Left colon (tissue), 2 donors: ENCODE measurements at places on chromosomes 4 and X. TPM values are rescaled to one million over a fixed set of nuclear protein-coding genes. Genes with fewer than 3 reads are reported as not detected.

DNA sequence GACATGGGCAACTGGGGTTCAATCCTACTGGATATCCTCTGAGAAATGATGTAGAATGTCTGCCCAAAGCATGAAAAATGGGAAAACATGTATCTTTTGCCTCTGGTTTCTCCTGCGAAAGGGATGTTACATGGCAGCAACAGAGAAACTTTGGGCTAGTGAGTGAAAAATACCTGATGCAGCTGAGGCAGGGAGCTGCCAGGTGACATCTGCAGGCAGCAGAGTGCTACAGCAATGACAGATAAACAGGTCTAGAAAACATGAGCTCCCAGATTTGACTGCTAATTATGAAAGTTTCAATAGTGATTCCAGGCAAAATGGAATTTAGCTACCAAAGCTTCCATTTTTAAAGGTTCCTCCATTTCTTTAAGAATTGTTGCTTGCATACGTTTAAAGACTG, 4.8 kb upstream of the CXCL1 start:
- no peak for DNase-seq

PGRMC1 gene
- total RNA-seq: 122 TPM

DNA sequence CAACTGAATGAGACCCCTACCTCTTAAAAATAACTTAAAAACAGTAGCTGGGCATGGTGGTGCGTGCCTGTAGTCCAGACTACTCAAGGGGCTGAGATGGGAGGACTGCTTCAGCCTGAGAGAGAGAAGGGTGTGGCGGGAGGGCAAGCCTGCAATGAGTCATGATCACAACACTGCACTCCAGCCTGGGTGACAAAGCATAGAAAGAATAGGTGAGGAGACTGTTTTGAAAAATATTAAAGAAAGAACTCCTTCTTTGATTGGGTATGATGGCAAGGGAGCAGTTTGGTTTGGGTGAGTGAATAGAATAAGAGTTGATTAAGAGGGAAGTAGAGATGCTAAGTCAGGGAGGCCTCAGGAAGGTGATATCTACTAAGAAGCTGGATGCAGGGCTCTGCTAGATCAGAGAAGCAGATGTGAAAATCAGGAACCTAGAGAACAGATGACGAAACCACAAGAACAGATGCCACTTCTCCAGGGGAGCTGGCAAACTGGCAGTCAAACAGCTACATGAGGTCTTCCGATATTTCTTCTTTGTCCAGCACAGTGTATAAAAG, 318.6 kb downstream of the OPHN1 start:
- peak; percentile 5 for DNase-seq

DNA sequence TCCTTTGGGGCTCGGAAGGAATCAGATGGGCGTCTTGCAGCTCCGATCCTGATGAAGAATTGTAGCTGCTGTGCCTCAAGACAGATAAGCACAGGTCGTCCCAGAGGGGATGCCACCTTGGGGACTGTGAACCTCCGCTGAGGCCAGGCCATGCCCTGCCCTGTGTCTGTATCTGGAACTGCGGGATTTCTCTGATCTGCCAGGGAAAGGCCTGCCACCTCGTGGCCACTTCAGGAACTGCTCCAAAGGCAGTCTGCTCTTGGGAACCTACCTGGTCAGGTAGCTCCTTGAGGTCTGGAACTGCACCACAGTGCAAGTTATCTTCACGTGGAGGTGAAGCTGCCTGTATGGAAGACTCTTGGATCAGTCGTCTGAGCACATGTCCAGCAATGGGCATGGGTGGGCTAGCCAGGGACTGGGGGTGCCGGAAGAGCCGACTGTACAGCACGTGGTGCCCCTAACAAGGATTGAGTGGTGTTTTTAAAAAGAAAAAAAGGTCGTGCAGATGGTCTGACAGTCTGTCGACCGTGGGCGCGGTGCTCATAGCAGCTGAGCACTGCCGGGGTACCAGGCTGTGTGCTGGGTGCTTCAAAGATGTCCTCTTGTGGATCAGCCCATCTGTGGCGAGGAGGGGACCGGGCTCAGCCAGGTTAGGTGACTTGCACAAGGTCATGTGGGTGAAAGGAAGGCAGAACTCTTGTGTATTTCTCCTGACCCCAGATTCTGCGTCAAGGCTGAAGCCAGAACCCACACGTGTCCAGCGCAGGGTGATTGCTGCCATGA, 3.1 kb upstream of the GRPEL1 start:
- DNase-seq: peak; percentile 89

- peak; percentile 16 for DNase-seq
Observed at GRCh38 chr4:15469402-15470127, at the start of gene CC2D2A. TSS of gene CC2D2A (plus strand) at chr4:15469882. CDS start at chr4:15475933, 6,051 bp downstream.

DNA sequence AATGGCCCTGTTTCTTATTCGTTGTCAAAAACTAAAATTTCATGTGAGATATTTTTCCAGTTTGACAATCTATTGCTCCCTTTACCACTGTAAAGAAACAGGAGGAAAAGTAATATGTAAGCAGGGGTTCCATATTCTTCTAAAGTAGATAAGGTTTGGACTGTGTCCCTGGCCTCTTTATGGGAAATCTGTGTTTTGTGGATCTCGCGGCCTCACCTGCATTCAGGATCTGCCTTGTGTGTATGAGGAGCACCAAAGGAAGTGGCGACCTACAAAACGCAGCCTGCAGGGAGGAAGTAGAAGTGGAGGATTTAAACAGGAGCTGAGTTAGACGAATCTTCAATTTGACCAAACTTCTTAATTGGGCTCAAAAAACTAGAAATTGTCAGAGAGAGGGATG, 67.0 kb downstream of the RASGEF1B start:
- DNase-seq: no peak

GABRG1 gene
- 0.03 TPM for total RNA-seq

- no peak for DNase-seq
Observed at GRCh38 chr4:77496457-77496856, 109.2 kb upstream of the CXCL13 start.

GRCh38 chr4:165207431-165208220, at the start of gene KLHL2:
TSS of gene KLHL2 (plus strand) at chr4:165207561. CDS start at chr4:165207877, 316 bp downstream.
- DNase-seq: peak; percentile 77

STATH gene
- total RNA-seq: not detected

DNA sequence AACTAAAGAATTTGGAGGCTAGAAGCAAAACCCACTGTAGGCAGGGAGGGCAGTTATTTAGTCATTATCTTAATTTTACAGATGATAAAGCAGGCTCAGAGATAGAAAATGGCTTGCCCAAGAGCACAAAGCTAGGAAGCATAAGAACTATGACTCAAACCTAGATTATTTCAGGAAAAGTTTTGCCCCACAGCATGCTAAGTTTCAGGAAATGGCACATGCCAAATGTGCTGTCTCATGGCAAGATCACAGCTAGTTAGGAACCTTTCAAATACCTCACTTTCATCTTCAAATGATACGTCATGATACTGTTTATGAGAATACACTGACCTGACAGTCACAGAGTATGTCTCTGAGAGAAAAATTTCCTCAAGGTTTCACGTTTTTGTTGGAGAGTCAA, 78.5 kb upstream of the SPANXC start:
- no peak for DNase-seq

DNA sequence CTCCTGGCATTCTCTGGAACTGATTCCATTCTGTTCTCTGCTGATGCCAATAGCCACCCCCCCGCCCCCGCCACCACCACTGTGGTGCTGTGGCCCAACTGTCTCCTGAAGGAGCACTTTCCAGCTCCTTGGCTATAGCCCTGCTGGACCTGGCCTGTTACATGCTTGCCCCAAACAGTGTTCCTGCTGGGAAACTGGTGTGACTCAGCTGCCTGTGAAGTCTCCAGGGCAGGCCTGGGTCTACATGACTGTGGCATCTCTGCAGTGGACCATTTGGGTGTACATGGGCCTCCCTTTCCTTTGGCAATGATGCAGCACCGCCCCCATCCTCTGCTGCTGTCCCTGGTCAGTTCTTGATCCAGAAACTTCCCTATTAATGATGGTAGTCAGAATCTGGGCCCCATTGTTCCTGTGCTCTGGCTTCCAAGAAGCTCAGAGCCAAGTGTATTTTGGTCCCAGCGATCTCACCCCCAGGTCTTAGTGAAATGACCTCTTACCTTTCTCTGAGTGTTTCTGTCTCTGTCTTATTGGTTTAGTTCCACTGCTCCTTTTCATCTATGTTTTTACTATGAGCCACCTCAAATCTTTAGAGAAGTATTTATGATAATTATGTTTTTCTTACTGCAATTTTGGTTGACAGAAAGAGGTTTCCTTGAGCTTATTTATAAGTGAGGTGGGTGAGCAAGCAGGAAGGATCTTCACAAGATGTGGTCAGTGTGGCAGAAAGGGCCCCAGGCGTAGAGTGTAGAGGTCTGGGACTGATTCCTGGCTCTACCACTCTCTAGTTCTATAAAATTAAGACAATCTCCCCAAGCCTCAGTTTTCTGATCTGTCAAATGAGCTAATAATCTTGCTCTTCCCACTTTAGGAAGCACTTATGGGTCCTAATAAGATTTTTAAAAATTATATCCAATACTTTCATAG, 210.7 kb upstream of the EOLA2 start:
- DNase-seq: no peak

GRCh38 chr4:186226521-186227189, 652 bp upstream of the KLKB1 start:
- no peak for DNase-seq

- DNase-seq: no peak
Observed at GRCh38 chrX:45669715-45670340, 469.2 kb upstream of the DIPK2B start.

DNA sequence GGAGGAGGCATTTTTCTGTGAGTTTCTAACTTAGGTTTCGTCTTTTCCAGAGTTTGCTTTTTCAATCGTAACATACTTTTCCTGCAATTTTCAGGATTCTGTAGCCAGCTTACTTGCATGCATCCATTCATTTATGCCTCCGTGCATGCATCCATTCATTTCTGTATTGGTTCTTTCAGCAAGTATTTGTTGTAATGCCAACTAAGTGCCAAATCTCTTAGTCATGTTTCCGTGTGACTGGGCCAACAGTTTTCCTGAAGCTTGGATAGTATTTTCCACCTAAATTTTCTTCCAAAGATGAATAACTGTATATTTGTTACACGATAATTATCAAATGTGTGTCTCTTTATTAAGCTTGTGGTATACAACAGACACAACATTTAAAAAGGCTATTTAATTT, 41.5 kb downstream of the CBLL2 start:
- DNase-seq: no peak

PAGE2B gene
- total RNA-seq: not detected

- DNase-seq: no peak
Observed at GRCh38 chr4:87939978-87940690, 35.4 kb upstream of the SPP1 start.

DNA sequence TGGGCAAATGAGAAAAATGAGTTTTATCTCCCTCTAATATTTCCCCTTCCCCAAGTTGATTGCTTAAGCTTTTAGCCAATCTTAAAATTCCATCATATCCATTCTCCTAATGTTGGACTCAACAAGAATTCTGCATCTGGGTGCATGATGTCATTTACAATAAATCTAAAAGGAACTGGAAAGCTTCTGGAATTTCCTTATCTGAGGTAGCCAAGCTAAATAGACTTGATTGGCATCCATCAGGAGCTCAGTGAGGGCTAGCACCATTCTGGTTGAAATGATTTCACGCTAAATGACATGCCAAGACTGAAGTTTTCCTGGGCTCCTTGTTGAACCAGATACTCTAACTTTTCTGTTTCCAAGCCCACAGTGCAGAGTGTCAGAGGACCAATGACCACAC, 110.3 kb upstream of the SCML1 start:
- DNase-seq: no peak

UCHL1 gene
- total RNA-seq: 4.4 TPM

CPE gene
- 24.8 TPM for total RNA-seq

GRCh38 chr4:153497988-153498967, 32.1 kb downstream of the TMEM131L start:
- DNase-seq: no peak

DNA sequence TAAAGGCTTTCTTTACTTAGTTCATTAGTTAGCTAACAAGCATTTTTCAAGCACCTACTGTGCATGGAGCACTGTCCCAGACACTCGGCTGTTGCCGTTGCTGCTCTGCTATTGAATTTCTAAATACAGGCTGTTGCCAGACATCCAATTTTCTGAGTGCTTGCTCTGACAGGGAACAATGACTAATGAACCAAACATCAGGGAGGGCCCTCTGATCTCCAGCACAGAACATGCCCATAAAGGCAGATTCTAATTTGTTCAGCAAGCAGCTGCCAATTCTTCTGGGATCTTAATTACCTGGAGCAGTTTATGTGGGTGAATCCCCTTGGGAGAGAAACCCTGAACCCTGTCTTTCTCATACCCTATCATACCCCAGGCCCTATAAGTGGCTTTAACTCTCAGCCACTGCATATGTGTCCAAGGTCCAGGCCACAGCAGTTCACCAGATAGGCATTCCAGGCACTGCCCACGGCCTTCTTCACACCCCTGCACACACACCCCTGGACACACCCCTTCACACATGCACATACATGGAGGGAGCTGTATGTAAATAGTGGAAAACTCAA, 27.9 kb downstream of the TSC22D3 start:
- DNase-seq: peak; percentile 43

ATOH1 gene
- 73.2 TPM for total RNA-seq

GRCh38 chr4:168924667-168925066, 85.4 kb downstream of the CBR4 start:
- DNase-seq: no peak

DNA sequence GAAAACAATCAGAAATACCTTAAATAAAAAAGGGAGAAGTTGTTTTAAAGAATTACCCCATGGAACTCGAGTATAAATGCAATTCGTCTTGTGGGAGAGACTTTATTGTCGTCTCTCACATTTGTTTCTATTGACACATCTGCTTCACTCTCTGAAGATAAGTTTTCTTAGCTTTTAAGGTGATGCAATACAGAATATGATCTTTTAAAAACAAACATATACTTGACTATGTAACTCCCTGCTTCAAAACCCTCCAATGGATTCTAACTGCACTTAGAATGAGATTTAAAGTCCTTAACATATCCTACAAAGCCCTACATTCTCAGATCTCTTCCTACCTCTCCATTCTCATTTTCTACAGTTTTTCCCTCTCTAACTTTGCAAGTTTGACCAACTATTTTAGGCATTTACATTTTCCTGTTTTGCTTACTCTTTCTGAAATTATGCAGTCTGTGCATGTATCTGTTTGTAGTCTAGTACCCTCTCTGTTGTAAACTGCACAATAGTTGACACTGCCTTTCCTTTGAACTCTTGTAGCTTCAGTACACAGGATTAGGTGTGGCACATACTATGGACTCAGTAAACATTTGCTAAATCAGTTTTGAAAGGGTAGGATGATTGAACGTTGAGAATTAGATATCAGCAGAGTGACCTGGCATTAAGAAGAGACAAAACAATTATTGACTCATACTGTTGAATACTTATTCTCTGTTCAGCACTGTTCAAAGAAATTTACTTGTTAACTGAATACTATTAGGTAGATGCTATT, 59.8 kb downstream of the AGTR2 start:
- no peak for DNase-seq

CITED1 gene
- total RNA-seq: 1.0 TPM

- no peak for DNase-seq
Observed at GRCh38 chr4:119050527-119051090, 85.0 kb upstream of the MYOZ2 start.

DNA sequence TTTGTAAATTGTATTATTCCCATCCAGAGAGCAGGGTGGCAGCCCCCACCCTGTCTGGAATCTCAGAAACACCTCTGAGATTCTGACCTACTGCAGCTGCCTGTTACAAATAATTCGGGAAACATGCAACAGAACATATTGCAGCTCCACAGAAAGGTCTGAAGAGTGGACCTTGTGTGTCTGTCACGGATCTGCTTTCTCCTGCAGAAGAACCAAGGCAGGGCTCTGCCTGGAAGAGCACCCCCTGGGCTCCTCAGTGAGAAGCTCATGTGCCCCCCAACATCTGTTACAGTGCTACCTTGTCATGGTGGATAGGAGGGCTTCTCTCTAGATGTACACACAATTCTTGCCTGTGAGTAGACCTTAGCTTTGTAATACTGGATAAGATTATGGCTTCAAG, 286.6 kb upstream of the GATB start:
- DNase-seq: no peak

FGFBP1 gene
- total RNA-seq: 82.8 TPM

- no peak for DNase-seq
Observed at GRCh38 chr4:114249561-114249960, 270.1 kb upstream of the ARSJ start.
